ELR (cell line): ENCODE measurements at places on chromosomes 3 and 15.

DNA sequence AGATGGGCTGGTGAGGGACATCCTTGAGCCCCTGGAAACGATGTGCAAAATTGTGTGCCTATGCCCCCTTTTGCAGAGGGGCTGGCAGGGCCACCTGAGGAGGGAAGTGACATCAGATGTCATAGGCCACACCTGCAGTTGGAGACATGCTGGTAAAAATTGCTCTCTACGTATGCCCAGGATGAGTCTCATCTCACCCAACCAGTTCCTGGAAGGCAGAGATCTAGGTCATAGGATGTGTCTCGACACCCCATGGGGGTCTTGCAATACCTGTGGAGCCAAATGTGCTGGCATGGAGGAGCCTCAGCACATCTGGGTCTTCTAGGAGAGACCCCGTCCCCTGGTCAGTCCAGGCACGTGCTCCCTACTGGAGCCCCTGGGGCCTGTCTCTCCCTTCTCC is 96.5 kb upstream of the TLE3 start:
- DNase-seq, result no peak

- DNase-seq, result no peak
These were observed 199.8 kb upstream of the TLE3 start for GRCh38 chr15:70297465-70298058.

DNA sequence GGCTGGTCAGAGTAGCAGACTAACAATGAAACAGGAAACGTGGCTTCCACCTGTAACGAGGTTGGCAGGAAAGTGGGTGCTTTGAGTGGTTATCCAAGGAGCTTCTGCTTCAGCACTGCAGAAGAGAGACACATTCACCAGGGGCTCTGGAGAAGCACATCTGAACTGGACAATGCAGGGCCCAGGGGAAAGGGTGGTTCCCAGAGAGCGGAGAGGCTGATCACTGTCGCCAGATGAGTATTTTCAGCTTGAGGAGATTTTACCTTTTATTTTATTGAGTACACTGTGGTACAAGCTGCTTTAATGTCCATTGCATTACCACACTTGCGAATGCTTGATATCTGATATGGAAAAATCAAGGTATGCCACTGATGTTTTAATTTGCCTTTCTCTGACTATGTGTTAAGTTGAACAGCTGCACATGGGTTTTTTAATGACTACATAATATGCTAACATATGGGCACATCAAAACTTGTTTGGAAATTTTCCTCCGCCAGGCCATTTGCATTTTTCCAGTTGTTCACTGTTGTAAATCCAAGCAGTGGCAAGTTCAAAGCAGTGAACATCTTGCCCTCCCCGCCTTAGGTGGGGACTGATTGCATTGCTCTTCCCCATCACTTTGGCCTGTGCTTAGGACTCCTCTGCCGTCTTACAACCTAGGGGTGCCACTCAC is 52.1 kb downstream of the LRTM1 start:
- DNase-seq, result no peak

- no peak for DNase-seq
These were observed 48.0 kb upstream of the TPRG1 start for GRCh38 chr3:189123595-189124387.

DNA sequence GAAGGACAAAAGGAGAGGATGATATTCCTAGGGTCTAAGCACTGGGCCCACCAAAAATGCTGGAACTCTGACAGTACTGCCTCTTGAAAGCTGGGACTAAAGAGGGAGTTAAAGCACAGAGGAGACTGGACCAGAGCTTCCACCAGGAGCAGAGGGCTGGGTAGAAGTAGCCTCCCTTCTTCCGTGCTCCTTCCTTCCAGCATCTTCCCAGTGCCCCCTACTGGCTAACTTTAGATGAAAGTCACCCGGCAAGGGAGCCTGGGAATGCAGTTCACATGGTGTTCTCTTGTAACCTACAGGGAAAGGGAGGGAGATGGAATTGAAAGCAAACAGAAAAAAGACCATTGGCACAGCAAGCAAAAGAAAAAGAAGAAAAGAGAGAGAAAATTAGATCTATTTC is 106.1 kb upstream of the COL8A1 start:
- peak; percentile 80 for DNase-seq
